ENCODE measurements at places on chromosomes 6 and 20.

DNA sequence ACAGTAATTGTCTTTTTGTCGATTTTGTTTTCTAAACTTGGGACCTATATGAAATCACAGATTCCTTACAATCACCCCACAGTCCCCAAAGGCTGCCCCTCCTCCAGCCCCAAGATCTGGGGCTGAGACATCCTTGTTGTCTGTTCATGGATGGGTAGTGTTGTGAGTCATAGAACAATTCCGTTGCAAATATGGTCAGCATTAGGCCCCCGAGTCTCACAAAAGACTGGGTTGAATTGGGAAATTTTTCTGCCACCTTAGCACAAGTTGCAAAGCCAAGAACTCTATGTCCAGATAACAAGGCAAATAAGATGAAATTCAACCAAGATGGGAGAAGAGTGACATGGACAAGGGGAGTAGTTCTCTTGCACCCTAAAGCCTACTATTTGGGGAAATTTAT lies 10.5 kb upstream of the TAB2 start:
- DNase-seq: no peak

GRCh38 chr6:128446497-128446896 lies 73.9 kb downstream of the PTPRK start:
- DNase-seq: no peak

- no peak for DNase-seq
Measured at GRCh38 chr6:64504503-64504902, 868.9 kb downstream of the PHF3 start.

DNA sequence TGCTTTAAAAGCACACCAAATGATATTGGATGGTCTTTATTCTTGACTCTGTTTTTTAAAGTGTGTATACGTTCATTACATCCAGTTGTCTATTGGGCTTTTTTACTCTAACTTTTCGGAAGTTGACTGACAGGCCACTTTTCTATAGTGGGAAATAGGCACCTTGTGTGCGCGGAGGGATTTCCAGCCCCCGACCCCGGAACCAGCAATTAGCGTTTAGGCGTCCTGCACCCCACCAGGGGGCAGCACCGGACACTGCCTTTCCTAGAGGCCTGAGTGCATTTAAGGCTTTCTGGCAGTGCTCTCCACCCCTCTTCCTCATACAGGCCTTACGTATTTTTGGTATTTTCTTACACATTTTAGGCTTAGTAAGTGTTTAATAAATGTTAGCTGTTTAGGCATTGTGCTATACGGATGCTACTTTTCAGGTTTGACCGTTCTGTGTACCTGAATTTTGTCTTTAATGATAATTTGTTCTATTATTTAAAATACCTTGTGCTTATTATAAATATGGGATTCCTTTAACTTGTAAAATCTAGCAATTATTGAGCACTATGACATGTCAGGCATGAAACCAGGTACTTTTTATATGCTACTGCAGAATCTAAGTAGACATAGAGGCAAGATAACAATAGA lies 231.8 kb downstream of the BCKDHB start:
- DNase-seq: peak; percentile 78

GRCh38 chr6:137731960-137732616 lies 135.0 kb upstream of the TNFAIP3 start:
- DNase-seq: no peak

DNA sequence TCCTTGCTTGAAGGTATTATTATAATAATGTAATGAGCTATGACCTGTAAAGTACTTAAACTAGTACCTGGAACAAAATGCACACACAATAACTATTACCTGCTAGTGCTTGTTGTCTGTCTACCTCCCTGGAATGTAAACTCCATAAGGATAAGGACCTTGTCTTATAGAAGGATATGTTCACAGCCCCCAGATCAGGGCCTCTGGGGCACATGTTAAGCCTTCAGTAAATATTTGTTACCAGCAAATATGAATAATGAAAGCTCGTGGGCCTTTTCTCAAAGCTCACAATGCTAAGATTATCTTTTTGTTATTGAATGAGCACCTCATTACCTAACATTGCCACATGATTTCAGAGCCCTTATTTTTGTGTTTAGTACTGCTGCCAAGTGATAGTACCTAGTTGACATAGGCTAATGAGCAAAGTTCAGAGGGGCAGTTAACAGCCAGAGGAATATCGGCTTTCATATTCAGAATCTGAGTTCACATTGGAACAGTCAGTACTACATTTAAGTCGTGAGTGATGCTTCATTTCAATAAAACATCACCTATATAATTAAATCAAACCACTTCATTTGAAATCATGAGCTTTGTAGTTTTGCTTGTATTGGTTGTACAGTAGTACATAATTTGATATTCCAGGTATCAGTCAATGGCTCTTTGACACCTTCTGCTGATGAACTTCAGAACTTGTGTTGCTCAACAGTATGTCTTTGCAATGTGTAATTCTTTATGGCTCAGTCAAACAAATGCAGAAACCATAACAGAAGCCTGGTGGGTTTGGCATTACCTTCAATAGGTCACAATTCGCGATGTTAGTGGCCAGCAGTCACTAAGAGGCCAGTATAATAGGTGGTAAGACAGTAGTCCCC lies 11.8 kb upstream of the SMLR1 start:
- DNase-seq: no peak

DNA sequence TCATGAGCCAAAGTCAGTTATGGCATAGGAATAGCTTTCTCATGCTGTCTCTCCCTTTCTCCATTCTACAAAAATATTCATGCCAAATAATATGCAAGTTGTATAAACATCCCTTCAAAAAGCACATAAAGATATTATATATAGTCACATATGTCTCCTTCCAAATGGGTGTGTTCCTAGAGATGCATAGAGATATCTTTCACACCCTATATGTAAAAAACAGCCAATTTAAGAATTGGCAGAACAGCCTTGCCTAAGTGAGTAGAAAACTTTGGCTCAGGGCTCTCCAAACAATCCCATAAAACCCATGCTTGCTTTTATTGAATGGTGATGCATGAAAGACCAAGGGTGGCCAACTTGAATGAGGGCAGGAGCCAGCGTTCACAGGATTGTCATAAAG lies 274.7 kb upstream of the SUPT3H start:
- no peak for DNase-seq

GRCh38 chr6:19362396-19362795 lies 474.8 kb upstream of the ID4 start:
- DNase-seq: no peak

DNA sequence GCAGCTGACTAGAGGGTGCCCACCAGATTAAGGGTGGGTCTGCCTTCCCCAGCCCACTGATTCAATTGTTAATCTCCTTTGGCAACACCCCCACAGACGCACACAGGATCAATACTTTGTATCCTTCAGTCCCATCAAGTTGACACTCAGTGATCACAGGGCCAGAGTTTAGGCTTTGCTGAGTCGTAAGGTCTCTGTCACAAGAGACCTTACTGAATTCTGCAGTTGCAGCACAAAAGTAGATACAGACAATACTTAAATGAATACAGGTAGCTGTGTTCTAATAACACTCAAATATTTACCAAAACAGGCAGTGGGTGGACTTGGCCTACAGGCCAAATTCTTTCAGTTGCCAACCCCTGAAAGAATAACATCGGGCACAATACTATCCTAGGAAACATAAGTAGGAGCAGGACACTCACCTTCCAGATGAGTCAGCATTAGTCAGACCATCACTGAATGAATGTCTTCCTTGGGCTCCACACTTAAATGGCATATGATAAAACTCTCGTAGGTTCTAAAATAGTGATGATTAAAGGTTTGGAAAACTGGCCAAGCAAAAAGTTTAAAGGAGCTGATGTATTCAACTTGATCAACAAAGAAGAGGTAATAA lies 190.0 kb downstream of the UBE3D start:
- no peak for DNase-seq

GRCh38 chr20:1824181-1824580 lies 71.0 kb upstream of the SIRPA start:
- no peak for DNase-seq

DNA sequence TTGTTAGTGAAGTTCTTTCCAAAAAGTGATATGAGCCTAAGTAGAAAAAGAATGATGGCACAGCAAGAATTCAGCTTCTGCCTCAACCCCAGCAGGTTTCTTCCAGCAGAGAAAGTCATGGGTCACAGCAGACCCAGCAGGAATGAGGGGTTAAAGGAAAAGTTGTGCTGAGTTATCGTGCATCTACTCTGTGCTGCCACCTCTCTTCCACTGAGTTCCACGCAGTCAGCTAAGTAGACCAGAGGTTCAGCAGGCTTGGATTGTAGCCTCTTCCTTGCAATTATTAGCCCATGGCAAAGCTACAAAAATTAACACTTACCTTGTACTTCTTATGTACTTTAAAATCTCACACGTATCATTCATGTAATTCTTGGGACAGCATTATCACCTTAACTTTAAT lies 510.8 kb downstream of the PTPRT start:
- DNase-seq: no peak

DNA sequence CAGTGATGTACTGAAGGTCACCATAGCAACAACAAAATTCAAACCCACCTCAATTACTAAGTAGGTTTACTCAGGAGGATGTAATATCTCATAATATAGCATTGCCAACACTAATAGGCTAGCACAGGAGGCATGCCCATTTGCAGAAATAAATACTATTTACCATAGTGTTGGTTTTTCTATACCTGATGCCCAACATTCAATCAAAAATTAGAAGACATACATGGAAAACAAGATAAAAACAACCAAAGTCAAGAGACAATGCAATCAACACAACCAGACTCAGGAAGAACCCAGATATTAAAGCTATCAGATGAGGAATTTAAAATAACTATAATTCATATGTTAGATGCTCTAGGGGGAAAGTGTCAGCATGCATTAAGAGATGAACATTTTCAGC lies 14.3 kb upstream of the TXNDC5 start:
- DNase-seq: no peak

DNA sequence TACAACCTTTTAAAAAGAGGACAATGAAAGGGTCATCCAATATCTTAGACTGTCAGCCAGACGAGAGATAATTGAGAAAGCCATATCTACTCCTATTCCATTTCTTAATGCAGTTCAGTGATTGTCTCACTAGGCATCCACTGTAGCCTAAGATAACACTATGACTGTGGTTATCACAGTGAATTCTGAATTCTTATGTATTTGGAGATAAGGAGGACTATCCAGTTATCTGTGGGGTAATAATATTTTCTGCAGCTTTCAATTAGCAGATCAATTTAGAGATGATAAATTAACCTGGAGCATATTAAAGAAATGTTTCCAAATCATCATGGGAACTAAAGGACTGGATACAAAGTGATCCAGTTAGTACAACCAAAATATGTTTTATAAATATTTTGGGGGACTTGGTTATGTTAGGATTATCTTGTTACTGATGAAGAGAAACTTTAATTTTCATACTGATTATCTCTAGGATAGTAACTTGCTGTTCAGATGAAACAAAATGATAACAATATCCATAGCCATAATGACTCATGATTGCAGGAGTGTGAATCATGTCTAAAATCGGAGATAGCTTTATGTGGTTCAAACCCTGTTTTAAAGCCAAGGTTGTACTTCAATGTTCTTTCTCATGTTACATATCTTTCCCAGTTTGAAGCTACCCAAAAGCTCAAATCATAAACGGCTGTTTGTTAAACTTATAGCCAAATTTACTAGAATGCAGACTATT lies 1152.0 kb downstream of the HACE1 start:
- DNase-seq: no peak

GRCh38 chr6:30752157-30752927 lies 8.0 kb upstream of the IER3 start:
- DNase-seq: no peak

GRCh38 chr6:30542915-30543314 lies 13.4 kb downstream of the GNL1 start:
- no peak for DNase-seq

- no peak for DNase-seq
Measured at GRCh38 chr6:124968401-124968800, 6.2 kb downstream of the RNF217 start.

- DNase-seq: no peak
Measured at GRCh38 chr6:29451471-29452193, 5.2 kb downstream of the OR11A1 start.

- peak; percentile 51 for DNase-seq
Measured at GRCh38 chr6:139109558-139109957, 25.3 kb upstream of the HECA start.

DNA sequence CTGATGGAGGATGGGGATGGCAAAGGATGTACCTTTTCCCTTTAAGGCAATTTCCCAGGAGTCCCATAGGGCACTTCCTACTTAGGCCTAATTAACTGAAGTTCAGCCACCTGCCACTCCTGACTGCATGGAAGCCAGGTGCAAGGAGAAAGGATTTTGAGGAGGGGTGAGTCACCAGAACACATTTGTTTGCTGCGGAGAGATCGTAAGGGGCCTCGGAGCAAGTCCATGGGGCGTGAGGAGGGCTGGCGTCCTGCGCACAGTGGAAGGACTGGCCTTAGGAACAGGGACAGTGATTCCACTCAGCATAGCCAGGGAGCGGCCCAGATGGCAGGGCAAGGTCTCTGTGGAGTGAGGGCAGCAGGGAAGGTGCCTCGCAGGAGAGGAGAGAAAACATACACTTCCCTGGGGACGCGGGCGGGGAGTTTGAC lies 11.8 kb upstream of the MAP1LC3A start:
- DNase-seq: no peak

All from activated CD8-positive, alpha-beta T cell treated with anti-CD3 and anti-CD28 coated beads, Interleukin-2, amount 10 ng/mL, durations not matched to agents 7 days and 5 days (primary cell).